ENCODE measurements at places on chromosomes 3 and 15. TPM values are rescaled to one million over a fixed set of nuclear protein-coding genes. Genes with fewer than 3 reads are reported as not detected.

FBXO40 gene
- not detected for polyA plus RNA-seq

IMPG2 gene
- not detected for polyA plus RNA-seq

HEG1 gene
- 31.1 TPM for polyA plus RNA-seq

SAMMSON gene
- not detected for polyA plus RNA-seq

GPR176 gene
- 5.5 TPM for polyA plus RNA-seq

TF gene
- polyA plus RNA-seq, result 4.4 TPM

APOD gene
- 30.2 TPM for polyA plus RNA-seq

NEK10 gene
- 7.6 TPM for polyA plus RNA-seq

MED12L gene
- polyA plus RNA-seq, result not detected

OSTN gene
- not detected for polyA plus RNA-seq

SLC2A2 gene
- polyA plus RNA-seq, result not detected

CLPX gene
- 47.7 TPM for polyA plus RNA-seq

ILDR1 gene
- 0.29 TPM for polyA plus RNA-seq

FANCD2OS gene
- polyA plus RNA-seq, result not detected

ABI3BP gene
- polyA plus RNA-seq, result 489 TPM

DNA sequence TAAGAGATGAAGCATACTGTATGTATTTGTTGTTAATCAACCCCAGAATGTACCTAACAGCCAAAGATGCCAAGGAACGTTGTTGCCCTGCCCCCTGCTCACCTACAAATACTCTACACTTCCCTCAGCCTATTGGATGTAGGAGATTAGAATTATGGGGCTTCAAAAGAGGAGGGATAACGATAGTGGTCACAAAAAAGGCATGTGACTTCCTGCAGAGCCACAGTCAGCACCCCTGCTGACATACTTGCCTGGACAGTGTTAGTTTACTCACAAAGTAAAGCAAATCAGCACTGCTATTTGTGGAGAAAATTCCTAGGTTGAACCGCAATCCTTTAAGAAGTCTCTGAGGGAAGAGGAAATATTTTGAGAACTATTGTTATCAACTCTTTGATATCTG, 37.9 kb downstream of the PARP15 start:
- DNase-seq, result no peak

- no peak for DNase-seq
Observed at GRCh38 chr15:74328331-74329056, 39.0 kb downstream of the CYP11A1 start.

DNA sequence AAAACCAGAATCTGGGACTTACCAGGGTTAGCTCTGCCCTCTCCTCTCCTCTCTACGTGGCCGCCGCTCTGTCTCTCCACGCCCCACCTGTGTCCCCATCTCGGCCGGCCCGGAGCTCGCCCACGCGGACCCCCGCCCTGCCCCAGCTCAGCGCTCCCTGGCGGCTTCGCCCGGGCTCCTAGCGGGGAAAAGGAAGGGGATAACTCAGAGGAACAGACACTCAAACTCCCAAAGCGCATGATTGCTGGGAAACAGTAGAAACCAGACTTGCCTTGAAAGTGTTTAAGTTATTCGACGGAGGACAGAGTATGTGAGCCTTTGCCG, 5.4 kb downstream of the ISL2 start:
- no peak for DNase-seq

GRCh38 chr3:69770976-69771634, 31.8 kb downstream of the MITF start:
- DNase-seq, result no peak

DNA sequence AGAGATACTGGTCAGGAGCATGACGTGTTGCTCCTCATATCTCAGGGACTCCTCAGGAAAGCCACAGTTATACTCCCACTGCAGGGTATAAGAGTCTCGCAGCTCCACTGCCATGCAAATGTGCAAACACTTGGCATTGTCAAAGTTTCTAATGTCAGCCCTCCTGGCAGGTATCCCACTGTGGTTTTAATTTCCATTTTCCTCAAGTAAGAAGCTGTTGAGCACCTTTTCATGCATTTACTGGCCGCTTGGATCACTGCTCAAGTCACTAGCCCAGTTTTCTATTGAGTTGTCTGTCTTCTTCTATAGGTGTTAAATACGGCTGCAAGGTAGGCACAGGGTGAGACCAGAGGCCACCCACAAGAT, 41.9 kb upstream of the GRIP2 start:
- no peak for DNase-seq

DNA sequence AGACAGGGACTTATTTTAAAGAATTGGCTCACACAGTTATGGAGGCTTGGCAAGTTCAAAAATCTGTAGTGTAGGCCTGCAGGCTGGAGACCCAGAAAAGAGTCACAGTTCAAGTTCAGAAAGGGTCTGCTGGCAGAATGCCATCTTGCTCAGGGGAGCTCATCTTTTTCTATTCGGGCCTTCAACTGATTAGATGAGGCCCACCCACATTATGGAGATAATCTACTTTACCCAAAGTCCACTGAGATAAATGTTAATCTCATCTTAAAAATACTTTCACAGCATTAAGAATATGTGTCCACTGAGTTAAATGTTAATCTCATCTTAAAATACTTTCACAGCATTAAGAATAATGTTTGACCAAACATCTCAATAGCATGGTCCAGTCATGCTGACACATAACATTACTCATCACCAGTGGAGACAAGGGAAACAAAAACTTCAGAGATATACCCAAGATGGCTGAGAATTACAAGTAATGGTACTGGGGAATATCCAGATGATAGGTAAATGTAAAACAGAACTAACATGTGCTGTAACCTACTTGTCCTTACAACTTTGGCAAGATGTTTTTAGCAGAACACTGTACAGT, 74.3 kb upstream of the STAC start:
- DNase-seq, result no peak

DNA sequence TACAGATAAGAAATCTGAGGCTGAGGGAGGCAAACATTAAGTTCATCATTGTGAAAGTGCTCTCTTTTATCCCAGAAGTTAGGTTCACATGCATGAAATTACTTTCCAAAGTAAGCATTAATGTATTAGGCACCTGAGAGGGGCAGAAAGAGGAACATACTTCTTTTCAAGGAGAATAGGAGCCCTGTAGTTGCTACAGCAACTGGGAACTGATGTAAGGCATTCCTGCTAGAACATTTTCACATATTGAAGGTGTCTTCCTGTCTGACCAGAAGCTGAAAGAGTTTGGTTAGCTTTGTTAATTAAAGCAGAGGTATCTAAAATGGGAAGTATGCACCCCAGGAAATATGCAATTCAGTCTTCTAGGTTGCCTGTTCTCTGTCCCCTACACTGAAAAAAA, 65.5 kb upstream of the ZBTB20 start:
- no peak for DNase-seq

DNA sequence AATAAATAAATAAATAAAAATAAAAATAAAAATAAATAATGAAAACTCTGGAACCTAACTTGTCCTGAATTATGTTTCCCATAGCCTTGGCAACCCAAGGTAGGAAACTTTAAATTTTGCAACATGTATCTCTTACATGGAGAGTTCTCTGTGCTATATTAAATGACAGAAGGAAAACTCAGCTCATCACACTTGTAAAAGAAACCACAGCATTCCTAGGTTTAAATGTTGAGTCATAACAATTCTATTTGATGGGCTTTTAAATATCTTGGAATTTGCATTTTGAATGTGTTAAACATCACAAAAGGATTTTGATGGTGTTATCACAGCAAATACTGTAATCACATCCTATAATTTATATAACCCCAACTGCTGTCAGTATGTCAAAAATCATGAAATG, 144.2 kb downstream of the LRTM1 start:
- no peak for DNase-seq

- no peak for DNase-seq
Observed at GRCh38 chr3:144032531-144033239, 61.1 kb downstream of the DIPK2A start.

DNA sequence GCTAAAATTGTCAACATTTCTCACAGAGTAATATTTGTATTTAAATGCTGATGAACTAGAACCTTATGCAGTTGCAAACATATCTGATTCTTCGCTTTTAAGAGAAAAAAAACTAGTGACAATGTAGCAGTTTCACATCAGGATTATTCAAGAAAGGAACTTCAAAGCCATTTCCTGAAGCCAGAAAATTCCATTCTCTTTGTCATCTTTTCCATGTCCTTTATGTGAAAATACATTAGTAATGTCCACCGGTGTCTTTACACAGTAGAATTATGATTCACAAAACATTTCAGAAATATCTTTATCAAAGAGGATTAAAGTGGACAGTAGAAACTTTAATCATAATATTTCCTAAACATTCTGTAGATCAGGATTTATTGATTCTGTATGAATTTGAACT, 12.7 kb upstream of the LXN start:
- DNase-seq, result no peak

GRCh38 chr3:38843898-38844297, 27.9 kb upstream of the SCN10A start:
- DNase-seq, result no peak

GRCh38 chr3:27623085-27623753, 98.9 kb downstream of the EOMES start:
- no peak for DNase-seq

GRCh38 chr3:63934041-63934866, 22.1 kb upstream of the SCAANT1 start:
- DNase-seq, result no peak

- DNase-seq, result no peak
Observed at GRCh38 chr15:96115642-96116041, 214.9 kb upstream of the NR2F2 start.

- no peak for DNase-seq
Observed at GRCh38 chr15:74746389-74746788, 2.3 kb upstream of the CYP1A2 start.

DNA sequence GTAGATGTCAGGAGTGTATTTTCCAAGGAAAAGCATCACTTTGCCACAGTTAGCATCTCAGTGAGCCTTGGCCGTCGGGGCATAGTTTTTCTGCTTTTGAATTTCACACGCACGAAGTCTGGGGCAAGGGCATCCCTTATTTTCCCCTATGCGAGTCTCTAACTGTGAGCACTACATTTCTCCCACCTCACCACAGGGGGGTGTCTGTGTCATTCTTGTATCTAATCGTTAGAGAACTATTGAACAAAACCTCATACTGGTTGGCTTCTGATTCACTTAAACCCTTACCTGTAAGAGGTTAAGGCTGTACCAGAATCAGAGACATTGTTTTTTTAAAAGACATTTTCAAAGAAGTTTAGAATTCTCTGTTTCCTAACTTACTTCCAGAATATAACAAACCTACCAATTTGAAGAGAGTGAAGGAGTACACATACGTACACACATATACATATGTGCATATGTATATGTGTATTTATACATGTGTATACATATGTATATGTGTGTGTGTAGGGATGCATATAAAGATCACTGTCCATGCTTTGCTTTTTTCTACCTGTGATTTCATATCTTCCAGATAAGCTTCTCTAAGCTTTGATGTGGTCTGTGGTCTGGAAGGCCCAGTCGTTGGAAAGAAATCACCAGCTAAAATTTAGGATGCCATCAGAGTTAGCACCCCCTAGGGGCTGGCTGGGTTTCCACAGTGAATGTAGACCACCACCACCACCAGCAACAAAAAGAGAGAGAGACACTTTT, 49.4 kb downstream of the MYZAP start:
- DNase-seq, result peak; percentile 19

GRCh38 chr3:167992381-167992780, 103.3 kb downstream of the GOLIM4 start:
- DNase-seq, result no peak

DNA sequence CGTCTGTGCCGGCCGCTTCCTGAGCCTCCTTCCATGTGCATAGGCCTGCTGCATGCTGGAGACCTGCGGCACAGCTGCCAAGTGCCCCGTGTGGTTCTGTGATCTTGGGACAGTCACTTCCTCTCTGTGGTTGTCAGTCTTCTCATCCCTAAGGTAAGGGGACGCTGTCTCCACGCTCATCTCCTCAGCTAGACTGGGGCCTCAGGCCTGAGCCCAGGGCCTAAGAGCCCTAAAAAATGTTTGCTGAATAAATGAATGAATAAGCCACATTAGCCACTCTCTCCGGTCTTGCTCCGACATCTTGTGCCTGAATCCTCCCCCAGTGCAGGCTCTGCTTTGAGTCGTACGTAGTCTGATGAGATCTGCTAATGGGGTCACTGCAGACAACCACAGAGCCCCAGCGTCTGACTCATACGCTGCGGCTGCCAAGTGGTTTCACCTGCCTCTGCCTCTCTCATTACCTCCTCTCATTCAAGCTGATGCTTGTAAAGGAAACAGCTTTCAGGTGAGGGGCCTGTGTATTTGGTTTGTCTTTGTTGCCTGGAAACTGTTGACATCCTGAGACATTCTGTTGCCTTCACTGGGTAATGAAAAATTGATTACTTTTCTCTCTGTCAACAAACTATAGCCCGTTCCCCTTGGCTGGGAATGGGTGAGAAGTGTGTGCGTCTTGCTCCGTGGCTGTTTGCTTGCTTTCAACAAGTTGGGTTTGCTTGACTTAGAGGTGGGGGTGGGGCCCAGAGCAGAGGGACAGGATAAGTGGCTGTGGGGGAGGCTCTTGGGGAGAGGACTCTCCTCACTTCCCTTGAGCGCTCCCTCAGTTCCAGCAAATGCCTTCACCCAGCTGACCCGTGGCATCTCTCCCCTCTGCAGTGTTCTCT, 15.9 kb downstream of the RPLP1 start:
- no peak for DNase-seq

DNA sequence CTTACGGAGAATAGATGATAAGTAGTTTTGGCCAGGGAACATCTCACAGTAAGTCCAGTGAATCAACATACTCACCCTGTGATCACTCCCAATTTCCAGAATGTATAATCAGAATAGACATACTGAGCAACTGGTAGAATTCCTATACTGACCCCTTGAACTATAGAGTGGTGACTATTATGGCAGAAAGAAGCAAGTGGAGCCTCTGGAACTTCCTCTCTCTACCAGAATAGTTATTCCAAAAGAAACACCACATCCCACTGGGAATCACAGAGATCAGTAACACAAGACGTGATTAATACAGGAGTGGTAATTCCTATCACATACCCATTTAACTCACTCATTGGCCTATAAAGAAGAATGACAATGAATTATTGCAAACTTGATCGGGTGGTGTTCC, 50.1 kb upstream of the TRIM42 start:
- DNase-seq, result no peak

- no peak for DNase-seq
Observed at GRCh38 chr3:184724699-184725098, 12.8 kb upstream of the MAGEF1 start.

- no peak for DNase-seq
Observed at GRCh38 chr15:20341901-20342600, 199.5 kb downstream of the GOLGA6L6 start.

GRCh38 chr15:90660195-90660998, 56.7 kb upstream of the BLM start:
- peak; percentile 36 for DNase-seq

DNA sequence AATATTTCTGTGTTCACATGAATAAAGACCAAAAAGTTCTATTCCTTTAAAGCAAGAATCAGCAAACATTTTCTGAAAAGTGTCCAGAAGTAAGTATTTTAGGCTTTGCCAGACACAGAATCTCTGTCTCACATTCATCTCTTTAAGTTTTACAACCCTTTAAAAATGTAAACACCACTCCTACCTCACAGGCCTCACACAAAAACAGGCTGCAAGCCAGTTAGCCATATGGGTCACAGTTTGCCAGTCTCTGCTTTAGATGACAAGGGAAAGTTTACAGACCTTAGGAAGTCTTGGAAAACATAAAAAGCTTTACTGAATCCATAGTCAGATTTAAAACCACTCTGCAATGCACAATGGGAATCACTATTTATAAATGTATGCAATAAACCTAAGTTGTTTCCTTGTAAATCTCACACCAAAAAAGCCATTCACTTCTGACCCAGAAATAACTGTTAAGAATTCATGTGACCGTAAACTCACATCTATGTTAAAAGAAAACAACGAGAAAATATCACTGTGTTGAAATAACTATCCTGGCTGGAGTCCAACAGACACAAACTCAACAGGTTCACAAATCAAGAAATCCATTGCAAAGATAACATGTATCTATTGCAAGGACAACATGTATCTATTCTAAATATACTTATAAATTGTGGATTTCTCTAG, 308.2 kb downstream of the ULK4 start:
- no peak for DNase-seq

All from muscle of arm (tissue), 14 donors.